Fibroblast of villous mesenchyme (primary cell): ENCODE measurements at places on chromosomes 2 and 18. TPM values are rescaled to one million over a fixed set of nuclear protein-coding genes. Genes with fewer than 3 reads are reported as not detected.

DNA sequence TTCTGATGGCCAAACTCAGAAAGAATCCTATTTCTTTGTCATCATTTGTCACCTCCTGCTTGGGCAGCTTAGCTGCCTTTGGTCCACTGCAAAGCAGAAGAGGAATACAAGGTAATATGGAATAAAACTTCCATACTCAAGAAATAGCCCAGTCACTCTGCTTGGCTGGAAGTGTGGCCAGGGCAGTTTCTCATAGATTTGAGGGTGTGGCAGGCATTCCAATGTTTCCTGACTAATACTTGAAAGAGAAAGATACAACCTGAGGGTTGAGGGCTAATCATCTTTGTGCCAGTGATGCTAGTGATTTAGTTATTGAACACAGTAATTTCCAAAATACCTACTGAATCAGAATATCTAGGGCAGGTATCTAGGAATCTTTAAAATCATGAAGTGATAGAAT lies 83.1 kb downstream of the FAM161A start:
- DNase-seq, result peak; percentile 23

DNA sequence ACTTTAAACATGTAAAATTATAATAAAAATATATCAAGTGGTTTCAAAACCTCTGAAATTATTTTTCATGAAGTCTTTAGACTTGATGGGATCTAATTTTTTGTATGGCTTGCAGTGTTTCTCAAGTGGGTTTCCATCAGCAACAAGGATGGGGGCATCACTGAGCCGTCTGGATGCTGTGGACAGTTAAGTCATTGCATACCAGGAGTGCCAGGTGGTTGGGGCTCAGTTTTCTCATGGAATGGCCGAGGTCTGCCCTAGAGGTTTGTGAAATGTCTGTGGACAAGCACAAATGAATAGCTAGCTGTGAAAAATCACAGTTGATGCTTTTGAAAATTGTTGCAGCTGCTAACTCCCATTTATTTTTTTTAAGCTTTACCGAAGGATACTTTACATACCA lies 1.7 kb downstream of the PRELID3A start:
- no peak for DNase-seq

DNA sequence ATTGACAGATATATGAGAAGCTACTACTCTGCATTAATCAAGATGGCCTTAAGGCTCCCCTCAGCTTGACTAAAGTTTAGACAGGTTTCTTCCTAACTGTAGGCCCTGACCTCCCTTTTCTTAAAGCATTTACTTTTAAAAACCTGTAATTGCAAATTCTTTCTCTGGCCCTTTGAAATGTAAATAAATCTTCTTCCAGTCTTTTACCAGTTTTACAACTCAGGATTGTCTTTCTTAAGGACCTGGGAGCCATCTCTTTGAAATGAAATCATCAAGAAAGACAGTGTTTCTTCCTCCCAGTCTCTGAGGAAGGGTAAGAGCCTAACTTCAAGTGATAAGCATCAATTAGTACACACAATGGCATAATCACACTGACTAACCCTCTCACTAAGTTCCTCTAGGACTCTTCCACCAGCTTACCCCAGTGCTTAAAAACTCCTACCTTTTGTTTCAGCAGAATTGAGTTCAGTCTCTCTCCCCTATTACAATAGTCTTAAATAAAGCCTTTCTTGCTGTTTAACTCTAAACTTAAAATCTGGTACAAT lies 58.7 kb upstream of the CDH20 start:
- no peak for DNase-seq

- peak; percentile 25 for DNase-seq
Measured at GRCh38 chr2:10304458-10305253, 2.0 kb downstream of the HPCAL1 start.

DNA sequence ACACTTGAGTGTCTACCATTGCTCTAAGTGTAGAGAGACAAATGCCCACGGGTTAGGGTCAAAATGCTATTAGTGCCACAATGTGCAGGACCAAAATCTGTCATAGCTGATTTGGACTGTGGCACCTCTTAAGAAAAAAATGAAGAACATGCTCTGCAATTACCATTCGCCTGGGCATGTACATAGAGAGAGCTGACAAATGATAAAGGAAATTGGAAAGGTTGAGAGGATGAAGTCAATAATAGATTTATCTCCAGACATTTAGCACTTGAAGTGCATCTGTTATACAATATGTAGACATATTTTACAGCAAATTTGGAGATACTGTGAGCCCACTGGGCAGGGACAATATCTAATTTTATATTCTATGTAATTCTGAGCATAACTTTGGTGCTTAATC lies 804.4 kb downstream of the SATB2 start:
- no peak for DNase-seq

- DNase-seq, result peak; percentile 56
Measured at GRCh38 chr2:150465703-150466569, 21.5 kb downstream of the RND3 start.

- no peak for DNase-seq
Measured at GRCh38 chr18:78720456-78721237, 259.0 kb upstream of the SALL3 start.

- DNase-seq, result peak; percentile 85
Measured at GRCh38 chr2:150538651-150539201, 51.3 kb upstream of the RND3 start.

GRCh38 chr2:192159736-192160135 lies 35.0 kb downstream of the TMEFF2 start:
- no peak for DNase-seq

GRCh38 chr2:39534095-39534711 lies 97.1 kb upstream of the MAP4K3 start:
- no peak for DNase-seq

DNA sequence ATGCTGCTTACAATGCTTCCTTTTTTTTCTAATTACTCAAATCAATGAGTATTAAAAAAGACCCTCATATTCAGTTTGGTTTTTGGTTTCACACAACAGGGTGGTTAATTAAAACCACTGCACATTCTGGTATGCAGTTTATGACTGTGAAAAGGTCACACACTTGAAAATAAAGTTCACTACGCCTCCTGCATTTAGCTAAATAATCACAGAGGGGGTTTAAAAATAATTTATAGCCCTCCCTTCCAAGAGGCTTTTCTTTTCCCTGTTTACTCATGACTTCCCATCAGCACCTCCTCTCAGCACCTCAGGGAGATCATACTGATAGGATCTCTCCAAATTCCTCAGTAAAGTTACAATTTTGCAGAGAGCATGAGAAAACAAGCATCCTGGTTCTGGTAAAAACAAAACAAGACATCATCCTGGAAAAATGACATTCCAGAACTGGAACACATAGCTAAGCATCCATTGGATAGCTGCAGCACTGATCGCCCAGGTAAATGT lies 129.5 kb upstream of the TMEM200C start:
- peak; percentile 16 for DNase-seq

- DNase-seq, result peak; percentile 62
Measured at GRCh38 chr2:43171789-43172188, 54.6 kb downstream of the ZFP36L2 start.

DNA sequence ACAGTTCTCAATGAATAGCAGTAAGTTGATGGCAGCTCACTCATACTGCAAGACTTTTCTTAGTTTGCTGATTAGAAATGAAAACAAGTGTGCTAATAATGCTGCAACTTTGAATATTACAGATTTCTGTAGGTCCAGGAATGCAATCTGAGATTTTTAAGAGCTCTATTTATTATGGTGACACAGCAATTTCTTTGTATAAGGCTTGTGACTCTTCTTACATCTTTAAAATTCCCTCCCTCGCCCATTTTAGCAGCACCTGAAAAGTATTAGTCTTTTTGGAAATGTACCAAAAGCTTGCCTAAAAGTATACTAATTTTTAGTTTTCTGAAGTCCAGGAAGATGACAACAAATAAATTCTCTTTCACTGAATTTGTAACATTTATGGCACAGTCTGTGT lies 4.4 kb upstream of the HTR2B start:
- peak; percentile 44 for DNase-seq

GRCh38 chr2:75321599-75321922 lies 122.2 kb upstream of the TACR1 start:
- DNase-seq, result no peak

GRCh38 chr2:157840568-157841156 lies 35.5 kb downstream of the ACVR1 start:
- DNase-seq, result peak; percentile 21

GRCh38 chr2:240224676-240225075 lies 84.2 kb upstream of the OTOS start:
- DNase-seq, result peak; percentile 19

GRCh38 chr2:122186761-122187222 lies 431.3 kb downstream of the TSN start:
- DNase-seq, result no peak

DNA sequence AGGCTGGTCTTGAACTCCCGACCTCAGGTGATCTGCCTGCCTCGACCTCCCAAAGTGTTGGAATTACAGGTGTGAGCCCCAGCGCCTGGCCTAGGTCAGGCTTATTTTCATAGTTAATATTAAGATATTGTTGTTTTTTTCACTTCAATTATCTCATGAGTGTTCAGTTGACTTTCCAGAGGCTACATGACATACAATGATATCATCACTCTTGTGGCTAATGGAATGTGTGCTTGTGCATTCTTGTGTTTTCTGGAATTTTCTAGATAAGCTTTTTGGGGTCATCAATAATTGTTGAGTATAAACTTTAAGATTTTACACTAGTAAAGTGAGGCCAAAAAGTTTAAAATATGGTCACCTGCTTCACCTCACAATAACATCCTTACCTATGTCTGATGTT lies 180.9 kb downstream of the FIGN start:
- DNase-seq, result no peak

The CD8B2 gene
- total RNA-seq, result not detected in 2 replicates

The LOXL3 gene
- total RNA-seq, result 9.9 and 10.6 TPM in 2 replicates

The LYG2 gene
- total RNA-seq, result not detected in 2 replicates

The CHRNG gene
- not detected in 2 replicates for total RNA-seq

The CNTNAP5 gene
- not detected in 2 replicates for total RNA-seq

The ARHGAP28 gene
- total RNA-seq, result 6.0 and 7.1 TPM in 2 replicates

The CROCC2 gene
- total RNA-seq, result not detected in 2 replicates

The HNMT gene
- total RNA-seq, result 64.4 and 161 TPM in 2 replicates

The NT5DC4 gene
- total RNA-seq, result not detected in 2 replicates
